Stimulated activated CD4-positive, alpha-beta T cell treated with anti-CD3 and anti-CD28 coated beads, Interleukin-4, amount 100 ng/mL, for 48 hours (primary cell): ENCODE measurements at places on chromosomes 3 and 15.

DNA sequence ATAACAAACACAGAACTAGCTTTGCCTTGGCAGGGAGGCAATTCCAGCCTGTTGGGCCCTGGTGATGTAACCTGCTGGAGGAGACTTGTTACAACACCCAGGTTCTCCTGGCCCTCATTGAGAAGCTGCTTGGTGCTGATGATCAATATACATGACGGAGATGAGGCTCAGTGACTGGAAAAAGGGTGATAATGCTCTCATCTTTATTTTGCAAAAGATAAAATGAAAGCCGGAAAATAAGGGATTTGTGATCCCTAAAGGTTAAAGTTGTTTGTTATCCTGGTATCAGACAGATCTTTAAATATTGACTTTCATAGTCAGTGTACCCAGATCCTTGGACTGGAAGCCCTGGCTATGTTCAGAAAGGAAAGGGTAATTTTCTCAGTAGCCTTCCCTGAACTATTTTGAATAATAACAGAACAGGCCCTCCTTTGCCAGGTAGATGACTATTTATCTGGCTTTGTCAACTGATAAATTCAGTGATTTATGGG is 118.9 kb upstream of the MEIS2 start:
- no peak for DNase-seq

DNA sequence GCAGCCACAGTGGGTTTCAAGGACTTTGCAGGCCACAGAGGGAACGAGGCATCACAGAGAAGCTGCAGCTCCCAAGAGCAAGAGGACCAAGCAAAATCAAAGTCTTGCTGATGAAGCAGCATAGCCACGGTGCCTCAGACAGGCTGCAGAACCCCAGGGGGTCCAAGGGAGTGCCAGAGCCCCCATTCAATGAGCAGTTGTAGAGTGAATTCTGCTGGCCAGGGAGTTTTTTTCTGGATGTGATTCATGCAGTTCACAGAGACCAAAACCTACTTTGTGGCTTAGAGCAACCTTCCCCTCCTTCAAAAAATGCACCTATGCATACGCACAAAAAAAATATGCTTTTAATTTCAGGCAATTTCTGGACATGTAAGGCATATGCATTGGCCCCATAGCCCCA is 409.0 kb downstream of the VPS13C start:
- DNase-seq = no peak

- DNase-seq = no peak
Measured at GRCh38 chr3:82791241-82791640, 1029.8 kb upstream of the GBE1 start.

DNA sequence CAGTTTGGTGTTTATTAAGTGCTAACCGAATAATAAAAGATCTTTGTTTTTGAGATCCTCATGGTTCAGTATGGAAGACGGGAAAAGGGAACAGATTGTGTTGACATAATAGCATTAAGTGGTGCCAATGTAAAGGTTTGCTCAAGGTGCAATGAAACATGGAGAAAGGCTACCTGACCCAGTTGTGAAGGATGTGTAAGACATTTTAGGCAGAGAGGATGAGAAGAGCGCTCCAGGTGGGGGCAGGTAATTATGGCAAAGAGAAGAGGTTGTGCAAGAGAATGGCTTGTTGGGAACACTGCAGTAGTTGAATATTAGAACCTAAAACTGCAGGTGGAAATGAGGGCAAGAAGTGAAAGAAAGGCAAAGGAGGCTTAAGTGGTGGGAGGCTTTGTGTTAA is 140.8 kb downstream of the DIPK2A start:
- no peak for DNase-seq

- no peak for DNase-seq
Measured at GRCh38 chr15:80123034-80123433, 29.8 kb upstream of the FAH start.

GRCh38 chr3:187025656-187026316 is 95.5 kb downstream of the ST6GAL1 start:
- peak; percentile 24 for DNase-seq

GRCh38 chr3:45915518-45916231 is 27.6 kb upstream of the CXCR6 start:
- DNase-seq = peak; percentile 53

GRCh38 chr3:88093266-88093665 is 34.2 kb downstream of the ZNF654 start:
- DNase-seq = no peak

DNA sequence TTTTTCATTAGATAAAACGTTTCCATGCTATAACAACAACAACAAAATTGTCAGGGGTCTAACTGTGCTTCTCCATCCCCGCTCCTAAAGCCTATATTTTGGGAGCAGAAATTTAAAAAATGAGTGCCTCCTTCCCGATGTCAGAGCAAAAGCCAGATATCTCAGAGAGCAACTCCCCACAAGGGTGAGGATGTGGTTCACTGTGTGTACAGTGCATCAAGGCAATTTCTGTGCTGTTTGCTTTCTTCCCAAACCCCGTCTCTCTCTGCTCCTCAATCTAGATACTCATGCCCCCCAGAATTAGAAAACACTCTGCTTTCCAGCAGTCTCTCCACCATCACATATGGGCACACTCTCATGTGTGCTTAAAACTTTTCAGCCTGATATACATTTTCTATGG is 76.7 kb upstream of the MBNL1 start:
- DNase-seq = no peak
